ENCODE measurements at places on chromosomes 5 and 9.

GRCh38 chr9:134488331-134489280 lies 153.0 kb upstream of the COL5A1 start:
- DNase-seq: no peak

DNA sequence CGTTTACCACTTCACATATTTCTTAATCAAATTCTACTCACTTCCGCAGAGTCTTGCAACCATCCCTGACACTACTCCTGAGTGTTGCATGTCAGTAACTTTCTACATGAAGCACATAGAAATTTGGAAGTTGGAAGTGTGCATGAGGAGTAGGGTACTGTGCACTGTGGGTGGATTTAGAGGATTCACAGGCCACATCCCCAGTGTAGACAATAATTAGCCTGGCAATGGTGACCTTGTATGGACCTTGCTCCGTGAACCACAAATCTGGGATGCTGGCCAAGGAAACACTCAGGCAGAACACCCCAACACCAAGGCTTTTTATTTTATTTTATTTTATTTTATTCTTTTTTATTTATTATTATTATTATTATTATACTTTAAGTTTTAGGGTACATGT lies 25.5 kb downstream of the CTSL start:
- no peak for DNase-seq

DNA sequence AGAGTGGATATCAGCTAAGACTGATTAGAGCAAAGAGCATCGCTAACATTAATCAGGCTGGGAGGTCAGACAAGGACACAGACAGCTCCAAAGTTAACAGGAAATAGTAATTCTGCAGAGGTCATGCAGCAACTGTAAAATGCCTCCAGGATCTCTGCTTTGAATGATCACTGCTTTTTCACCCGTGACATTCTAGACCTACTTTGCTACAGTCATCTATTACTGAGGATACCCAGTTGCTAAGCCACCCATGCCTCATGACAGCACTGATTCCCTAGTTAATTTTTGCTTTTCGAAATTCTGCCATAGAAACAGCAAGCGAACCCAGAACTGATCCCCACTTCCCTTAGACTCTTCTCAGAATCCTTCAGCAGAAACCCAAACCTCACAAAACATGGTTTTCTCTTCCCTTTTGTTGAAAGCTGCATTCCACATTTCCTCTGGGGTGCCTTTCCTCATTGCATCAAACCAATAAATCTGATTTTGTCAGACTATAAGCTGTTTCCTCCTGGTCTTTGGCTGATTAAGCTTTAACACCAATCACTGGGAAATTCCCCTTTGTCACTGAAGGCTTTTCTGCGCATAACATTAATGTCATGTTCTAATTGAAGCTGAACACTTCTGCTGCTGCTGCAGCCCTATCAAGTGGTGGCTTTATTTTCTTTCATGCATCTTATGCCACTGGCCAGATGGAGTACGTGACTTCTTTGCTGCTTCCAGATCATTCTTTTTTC lies 201.1 kb upstream of the CHD1 start:
- DNase-seq: no peak

DNA sequence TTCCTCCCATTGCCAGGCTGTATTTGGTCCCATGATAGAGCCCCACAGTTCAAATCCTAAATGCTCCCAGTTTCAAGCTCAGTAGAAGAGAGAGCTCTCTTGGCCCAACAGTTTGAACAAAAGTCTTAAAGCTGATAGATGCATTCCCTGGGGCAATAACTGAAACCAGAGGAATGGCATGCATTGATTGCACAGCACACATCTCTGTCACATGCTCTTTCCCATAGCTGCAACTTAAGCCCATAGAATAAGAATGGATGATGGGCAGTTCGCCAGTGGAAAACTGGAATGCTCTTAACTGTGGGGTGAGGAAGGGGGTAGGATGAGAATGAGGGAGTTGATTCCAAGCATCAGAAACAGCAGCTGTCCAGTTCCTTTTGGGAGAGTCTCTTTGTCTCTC lies 1942.4 kb upstream of the WWC1 start:
- no peak for DNase-seq

DNA sequence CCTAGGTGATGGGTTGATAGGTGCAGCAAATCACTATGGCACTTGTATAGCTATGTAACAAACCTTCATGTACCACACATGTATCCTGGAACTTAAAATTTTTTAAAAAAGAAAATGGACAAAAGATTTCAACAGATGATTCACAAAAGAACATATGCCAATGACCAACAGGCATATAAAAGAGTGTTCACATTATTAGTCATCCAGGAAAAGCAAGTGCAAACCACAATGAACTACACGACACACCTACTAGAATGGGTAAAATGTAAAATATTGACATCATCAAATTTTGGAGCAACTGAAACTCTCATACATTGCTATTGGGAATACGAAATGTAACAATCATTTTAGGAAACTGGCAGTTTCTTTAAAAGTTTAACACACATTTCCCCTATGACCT lies 109.9 kb downstream of the YIPF5 start:
- DNase-seq: no peak

DNA sequence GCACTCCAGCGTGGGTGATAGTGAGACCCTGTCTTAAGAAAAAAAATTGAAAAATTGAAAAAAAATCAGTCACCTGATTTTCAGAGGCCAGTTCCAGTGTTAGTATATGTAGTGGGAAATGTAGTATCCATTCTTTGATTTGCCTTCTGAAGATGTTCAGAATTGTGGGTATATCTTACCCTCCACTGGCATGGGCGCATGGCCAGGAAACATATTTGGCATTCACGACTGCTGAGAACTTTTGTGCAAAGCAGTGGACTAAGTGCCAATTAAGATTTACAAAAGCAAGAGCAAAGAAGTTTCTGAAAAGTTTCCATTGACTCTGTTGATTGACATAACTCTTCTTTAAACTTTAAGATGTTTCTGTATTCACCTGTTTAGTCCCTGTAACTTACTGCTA lies 2.4 kb downstream of the CAVIN4 start:
- no peak for DNase-seq

GRCh38 chr9:91995000-91995655 lies 45.1 kb upstream of the ROR2 start:
- DNase-seq: no peak

- no peak for DNase-seq
Observed at GRCh38 chr5:109695005-109695926, 5.5 kb downstream of the MAN2A1 start.

GRCh38 chr9:119955276-119955675 lies 586.0 kb upstream of the BRINP1 start:
- DNase-seq: no peak

DNA sequence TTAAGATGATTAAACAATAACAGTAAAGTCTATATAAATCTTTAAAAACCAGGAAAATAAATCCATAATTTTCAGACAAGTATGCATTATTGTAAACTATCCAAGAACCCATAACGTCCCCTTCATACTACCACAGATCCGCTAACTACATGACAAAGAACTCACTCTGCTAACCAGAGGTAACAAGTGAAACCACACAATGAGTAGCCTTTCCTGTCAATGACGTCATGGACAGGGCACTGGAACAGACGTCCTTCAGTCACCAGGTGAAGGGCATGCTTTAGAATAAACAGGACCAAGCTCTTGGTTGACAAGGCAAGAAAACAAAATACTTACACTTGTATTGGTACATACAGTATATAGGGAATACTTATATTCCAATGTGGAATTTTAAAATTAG lies 45.2 kb downstream of the RNF130 start:
- DNase-seq: no peak

- no peak for DNase-seq
Observed at GRCh38 chr5:112742424-112742823, 4.7 kb downstream of the APC start.

DNA sequence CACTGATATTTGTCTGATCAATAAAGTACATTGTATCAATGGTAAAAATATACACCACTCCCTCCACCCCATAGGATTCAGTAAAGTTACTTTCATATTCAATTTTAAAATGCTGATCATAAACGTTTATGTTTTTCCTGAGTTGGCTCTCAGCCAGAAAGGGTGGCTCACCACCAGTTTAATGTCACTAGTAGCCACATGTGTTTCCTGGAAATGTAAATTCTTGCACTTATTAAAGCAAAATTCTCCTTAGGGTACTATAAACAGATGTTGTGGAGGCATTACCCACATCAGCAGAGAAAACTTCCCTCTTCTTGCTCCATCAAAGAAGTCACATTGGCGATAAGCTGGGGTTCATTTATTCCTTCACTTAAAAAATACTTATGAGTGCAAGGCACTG lies 210.3 kb downstream of the SREK1 start:
- DNase-seq: no peak
